Thoracic aorta (tissue), 2 donors: ENCODE measurements at places on chromosomes 7 and 10. TPM values are rescaled to one million over a fixed set of nuclear protein-coding genes. Genes with fewer than 3 reads are reported as not detected.
A peak's percentile ranks its signal among the peaks of the same experiment; 100 is the strongest.

PDLIM1 gene
- total RNA-seq, result 140 TPM

LRRC18 gene
- total RNA-seq, result not detected

- H3K27ac ChIP-seq, result no peak overlapping the region
- no peaks in the 10 kb centered on the region for H3K27me3 ChIP-seq
- H3K4me3 ChIP-seq, result no peak overlapping the region
Observed at GRCh38 chr7:20201380-20201779, 15.8 kb downstream of the MACC1 start.

- no peak for DNase-seq
- no peaks in the 10 kb centered on the region for H3K27me3 ChIP-seq
- no peaks in the 10 kb centered on the region for H3K36me3 ChIP-seq
- peaks cover 9% of the 10 kb centered on the region for H3K4me1 ChIP-seq
- no peak overlapping the region for H3K27ac ChIP-seq
Observed at GRCh38 chr10:76282061-76283025, 850.9 kb downstream of the LRMDA start.

DNA sequence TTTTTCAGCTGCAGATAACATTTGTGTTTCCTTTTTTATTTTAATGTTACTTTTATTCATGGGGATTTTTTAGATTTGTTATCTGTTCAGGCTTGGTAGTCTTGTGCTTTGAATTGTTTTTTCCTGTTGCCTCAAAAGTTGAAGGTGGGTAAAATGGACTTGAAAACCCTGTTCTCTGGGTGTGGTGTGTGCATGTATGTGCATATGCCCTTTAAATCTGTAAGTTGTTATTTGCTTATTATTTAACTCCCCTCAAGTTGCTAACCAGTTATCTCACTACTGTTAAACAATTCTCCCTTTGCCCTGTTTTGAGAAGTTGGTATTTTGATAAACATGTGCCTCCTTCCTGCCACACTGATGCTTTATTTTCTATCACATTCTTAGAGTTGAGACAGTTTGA is 30.6 kb downstream of the TSPAN14 start:
- H3K27me3 ChIP-seq, result no peaks in the 10 kb centered on the region
- no peak overlapping the region for H3K4me3 ChIP-seq
- no peak overlapping the region for H3K27ac ChIP-seq
- H3K36me3 ChIP-seq, result no peaks in the 10 kb centered on the region
- H3K4me1 ChIP-seq, result peaks cover 14% of the 10 kb centered on the region

DNA sequence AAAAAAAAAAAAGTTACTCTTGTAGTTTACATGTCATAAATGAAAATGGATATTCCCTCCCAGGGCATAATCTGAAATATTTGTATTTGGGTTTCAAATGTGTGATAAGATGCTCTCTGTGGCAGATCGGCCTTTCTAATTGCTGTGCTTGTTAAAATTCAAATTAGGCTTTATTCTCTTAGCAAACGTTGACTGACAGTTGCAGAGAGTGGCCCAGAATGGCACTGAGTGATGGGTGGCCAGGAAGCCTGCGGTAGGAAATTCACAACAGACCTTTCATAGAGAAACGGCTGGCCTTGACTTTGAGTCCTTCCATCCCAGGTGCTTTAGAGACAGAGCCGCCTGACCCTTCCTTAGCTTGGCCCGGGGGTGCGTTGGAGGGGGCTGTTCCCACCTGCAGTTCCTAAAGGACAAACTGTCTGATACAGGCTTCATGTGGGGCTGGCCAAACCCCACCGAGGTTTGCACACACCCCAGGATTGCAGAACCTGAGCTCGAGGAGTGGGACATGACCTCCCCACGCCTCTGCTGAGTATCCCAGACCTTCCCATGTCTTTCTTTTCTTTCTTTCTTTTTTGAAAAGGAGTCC is 152.7 kb downstream of the CUX1 start:
- no peaks in the 10 kb centered on the region for H3K36me3 ChIP-seq
- DNase-seq, result no peak
- no peak overlapping the region for H3K4me3 ChIP-seq
- no peaks in the 10 kb centered on the region for H3K27me3 ChIP-seq
- H3K27ac ChIP-seq, result no peak overlapping the region
- no peaks in the 10 kb centered on the region for H3K4me1 ChIP-seq

FZD8 gene
- total RNA-seq, result 21.3 TPM

DNA sequence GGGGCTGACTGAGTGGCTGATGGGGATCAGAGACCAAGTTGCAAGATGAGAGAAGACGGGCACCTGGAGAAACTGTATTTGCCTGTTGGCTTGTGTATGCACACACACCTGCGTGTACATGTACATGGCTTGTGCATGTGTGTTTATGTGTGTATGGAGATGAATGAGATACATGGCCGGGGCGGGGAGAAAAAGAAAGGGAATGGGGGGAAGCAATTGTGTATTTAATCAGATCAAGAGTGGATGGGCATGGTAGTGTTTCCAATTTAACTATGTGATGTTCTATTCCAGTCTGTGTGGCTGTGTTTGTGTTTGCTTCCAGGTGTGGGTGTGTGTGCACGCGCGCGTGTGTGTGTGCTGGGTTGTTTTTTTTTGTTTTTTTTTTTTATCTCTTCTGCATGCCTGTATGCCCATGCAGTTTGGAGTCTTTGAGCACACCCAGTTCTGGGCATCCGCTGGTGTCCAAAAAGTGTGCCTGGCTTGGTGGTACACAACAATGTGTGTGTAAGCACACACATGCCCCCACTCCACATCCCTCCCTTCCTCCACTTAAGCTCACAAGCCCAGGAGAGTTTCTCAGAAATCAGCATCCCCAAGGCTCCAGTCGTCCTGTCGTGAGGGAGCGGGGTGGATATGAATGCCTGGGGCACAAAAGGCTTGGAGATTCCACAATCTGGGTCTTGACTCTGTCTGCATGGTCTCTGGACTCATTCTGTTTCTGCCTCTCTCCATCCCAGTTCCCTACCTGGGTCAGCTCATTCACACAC is 2.5 kb upstream of the VGF start:
- H3K27ac ChIP-seq, result no peak overlapping the region
- peaks cover 47% of the 10 kb centered on the region for H3K27me3 ChIP-seq
- no peak overlapping the region for H3K4me3 ChIP-seq
- no peak for DNase-seq

- no peaks in the 10 kb centered on the region for H3K27me3 ChIP-seq
- H3K36me3 ChIP-seq, result no peaks in the 10 kb centered on the region
- no peak overlapping the region for H3K4me3 ChIP-seq
- no peak overlapping the region for H3K27ac ChIP-seq
Observed at GRCh38 chr7:148379677-148380076, 210.9 kb upstream of the C7orf33 start.

- DNase-seq, result no peak
- H3K27ac ChIP-seq, result no peak overlapping the region
- no peaks in the 10 kb centered on the region for H3K36me3 ChIP-seq
- no peaks in the 10 kb centered on the region for H3K27me3 ChIP-seq
Observed at GRCh38 chr10:48836605-48837004, 103.0 kb downstream of the LRRC18 start.

GRCh38 chr10:5076615-5077014 is 17.6 kb upstream of the AKR1C3 start:
- H3K4me3 ChIP-seq, result no peak overlapping the region
- no peaks in the 10 kb centered on the region for H3K27me3 ChIP-seq
- H3K4me1 ChIP-seq, result peaks cover 16% of the 10 kb centered on the region
- DNase-seq, result no peak

AGBL3 gene
- 0.54 TPM for total RNA-seq

GRCh38 chr7:106562711-106563366 is 98.1 kb downstream of the CCDC71L start:
- H3K27me3 ChIP-seq, result no peaks in the 10 kb centered on the region
- H3K4me3 ChIP-seq, result no peak overlapping the region
- no peak overlapping the region for H3K27ac ChIP-seq
- H3K36me3 ChIP-seq, result no peaks in the 10 kb centered on the region
- no peaks in the 10 kb centered on the region for H3K4me1 ChIP-seq

HOGA1 gene
- total RNA-seq, result 7.0 TPM

- no peak for DNase-seq
- no peaks in the 10 kb centered on the region for H3K36me3 ChIP-seq
- H3K4me1 ChIP-seq, result peaks cover 53% of the 10 kb centered on the region
- H3K27ac ChIP-seq, result peak overlapping the region; percentile 61
- H3K4me3 ChIP-seq, result no peak overlapping the region
- H3K27me3 ChIP-seq, result no peaks in the 10 kb centered on the region
Observed at GRCh38 chr7:25801214-25801613, 350.8 kb upstream of the NFE2L3 start.

- H3K27me3 ChIP-seq, result no peaks in the 10 kb centered on the region
- H3K36me3 ChIP-seq, result no peaks in the 10 kb centered on the region
- no peaks in the 10 kb centered on the region for H3K4me1 ChIP-seq
- no peak overlapping the region for H3K4me3 ChIP-seq
Observed at GRCh38 chr10:81496626-81497025, 378.4 kb upstream of the NRG3 start.

DNA sequence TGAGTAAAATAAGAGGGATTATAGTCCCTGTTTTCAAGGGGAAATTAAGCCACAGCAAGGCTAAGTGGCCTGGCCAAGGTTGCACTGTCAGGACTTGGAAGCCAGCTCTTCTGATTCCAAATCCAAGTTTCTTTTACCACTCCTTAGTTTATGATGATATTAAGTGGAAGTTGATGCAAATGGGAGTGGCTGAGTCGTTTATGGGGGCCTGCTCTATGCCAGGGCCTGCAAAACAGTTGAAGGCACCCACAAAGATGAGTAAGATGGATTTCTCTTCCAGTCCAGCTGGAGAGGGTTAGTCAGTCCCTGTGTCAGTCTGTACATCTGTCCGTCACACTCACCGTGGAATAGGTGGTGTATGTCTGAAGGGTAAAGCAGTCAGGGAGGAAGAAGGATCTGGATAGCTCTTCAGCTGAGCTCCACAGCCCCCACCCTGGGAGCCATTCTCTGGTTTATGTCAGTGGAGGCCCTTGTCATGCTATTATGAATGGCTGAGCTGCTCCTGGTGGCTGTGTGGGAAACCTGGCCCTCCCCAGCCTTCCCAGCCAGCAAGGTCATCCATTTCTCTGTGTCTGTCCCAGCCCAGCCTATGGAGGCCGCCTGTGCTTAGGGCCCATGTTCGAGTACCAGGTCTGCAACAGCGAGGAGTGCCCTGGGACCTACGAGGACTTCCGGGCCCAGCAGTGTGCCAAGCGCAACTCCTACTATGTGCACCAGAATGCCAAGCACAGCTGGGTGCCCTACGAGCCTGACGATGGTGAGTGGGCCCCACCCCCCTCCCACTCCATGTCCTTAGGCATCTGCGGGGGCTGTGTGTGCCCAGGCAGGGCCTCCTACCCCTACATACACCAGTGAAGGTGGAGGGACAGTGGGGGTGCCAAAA is 44.5 kb downstream of the TBATA start:
- no peak overlapping the region for H3K4me3 ChIP-seq
- no peaks in the 10 kb centered on the region for H3K36me3 ChIP-seq
- no peak for DNase-seq
- no peaks in the 10 kb centered on the region for H3K27me3 ChIP-seq
